Endothelial cell (in vitro differentiated cells): ENCODE measurements at places on chromosomes 2 and 18.
A peak's percentile ranks its signal among the peaks of the same experiment; 100 is the strongest.

DNA sequence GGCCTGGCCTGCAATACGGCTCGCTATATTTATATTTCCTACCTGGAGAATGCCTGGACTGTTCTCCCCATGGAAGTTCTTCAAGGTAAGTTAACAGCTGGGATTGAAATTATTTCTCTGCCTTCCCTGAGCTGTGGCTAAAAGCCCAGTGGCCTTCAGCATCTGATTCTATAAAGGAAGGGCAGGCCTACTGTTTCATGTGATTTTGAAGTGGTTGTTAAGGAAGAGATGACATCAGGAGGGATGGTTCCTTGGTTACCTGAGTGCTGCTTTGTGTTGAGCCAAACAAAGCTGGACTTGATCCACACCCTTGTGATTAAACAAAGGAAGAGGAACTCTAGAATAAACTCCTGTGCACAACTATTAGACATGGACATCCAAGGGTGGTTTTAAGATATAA is 61.6 kb downstream of the MFSD6 start:
- peak; percentile 22 for DNase-seq

GRCh38 chr2:152715854-152716428 is 1.3 kb downstream of the PRPF40A start:
- DNase-seq: peak; percentile 58

GRCh38 chr2:70936979-70937811 is 1.5 kb downstream of the ATP6V1B1 start:
- DNase-seq: no peak

DNA sequence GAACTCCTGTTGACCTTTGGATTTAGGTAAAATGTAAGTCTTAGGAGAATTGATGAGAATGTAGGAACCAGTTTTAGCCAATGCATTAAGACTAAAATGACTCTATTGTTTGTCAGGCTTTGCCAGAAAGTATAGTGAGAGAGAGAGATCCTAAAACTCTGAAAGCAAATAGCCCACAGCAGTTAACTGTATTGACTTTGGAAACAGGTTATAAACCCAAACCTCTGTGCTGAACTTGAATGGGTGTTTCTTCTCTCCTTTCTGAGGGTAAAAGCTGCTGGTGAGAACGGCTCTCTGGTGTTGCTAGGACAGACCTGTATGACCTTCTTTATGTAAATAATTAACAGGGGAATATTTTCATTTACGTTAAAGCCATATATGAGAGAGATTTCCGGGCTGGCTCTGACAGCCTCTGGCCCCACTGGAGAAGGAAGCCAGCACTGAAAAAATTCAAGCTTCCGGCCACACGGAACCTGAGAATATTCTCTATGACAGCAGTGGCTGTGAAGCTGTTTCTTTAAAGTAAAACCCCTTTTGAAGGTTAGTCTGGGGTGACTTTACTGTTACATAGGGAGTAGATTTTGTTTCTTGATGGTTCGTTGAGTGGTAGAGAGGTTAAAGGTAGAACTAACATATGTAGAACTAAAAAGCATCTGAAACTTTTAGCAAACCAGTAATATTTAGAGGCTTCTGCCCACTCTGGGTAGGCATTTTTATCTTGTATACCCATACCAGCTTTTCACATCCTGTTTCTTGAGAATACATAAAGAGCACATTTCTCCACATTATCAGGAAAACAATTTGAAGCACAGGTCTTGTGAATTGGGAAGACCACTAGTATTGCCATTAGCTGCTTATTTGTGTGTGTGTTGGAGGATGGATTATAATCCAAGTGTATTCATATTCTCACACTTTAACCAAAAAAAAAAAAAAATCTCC is 123.8 kb downstream of the SPTBN1 start:
- no peak for DNase-seq

DNA sequence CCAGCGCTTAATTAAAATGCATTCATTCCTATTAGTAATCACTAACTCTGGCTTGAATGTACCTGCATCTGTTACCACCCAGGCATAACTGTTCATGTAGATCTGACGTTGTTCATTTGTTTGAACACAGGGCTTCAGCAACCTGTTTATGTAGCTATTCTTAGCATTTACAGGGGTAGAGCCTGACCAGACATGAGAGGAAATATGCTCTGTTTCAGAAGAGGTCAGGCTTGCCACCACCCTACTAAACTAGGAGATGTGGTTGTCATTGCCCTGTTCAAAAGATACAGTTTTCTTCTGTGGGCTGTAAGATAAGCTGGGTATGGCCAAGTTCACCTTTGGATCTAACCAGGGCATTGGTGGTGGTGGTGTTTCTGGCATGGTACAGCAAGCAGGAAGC is 8.8 kb downstream of the MGAT5 start:
- DNase-seq: no peak

DNA sequence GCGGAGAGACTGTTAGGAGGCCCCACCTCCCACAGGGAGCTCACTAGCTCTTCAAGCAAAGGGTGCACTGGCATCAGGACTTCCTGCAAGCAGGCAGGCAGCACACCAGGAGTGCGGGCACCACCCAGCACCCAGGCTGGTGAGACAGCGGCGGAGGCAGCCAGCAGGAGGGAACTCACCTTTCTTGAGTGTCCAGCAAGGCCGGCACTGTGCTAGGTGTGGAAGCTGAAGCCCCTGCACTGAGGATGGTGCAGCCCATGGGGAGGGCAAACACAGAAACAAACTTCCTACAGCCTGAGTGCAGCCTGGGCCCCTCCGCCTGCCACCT is 100.7 kb upstream of the ID2 start:
- no peak for DNase-seq

DNA sequence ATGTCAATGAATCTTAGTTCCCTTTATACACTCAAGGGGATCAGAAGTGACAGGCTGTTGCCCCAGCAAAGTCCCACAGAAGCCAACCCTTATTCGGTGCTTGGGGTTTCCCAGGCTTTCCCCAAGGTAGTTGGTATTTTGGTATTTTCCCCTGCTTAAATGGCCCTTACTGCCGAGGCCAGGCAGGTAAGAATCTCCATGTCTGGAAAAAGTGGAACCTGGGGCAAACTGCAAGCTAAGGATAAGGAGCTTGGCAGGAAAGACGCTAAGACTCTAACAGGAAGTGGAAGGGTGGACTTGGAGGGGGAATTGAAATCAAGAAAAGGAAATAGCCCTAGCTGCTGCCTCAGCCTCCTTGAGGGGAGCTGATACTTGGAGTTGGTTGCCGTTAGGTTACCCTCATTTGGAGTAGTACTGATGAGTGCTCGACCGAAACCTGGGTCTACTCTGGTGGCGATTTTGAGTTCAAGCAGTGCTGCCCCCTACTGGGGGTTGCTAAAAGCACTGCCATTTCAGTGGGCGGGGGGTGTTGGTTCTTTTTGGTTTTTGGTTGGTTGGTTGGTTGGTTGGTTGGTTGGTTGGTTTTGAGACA is 3.3 kb upstream of the GPBAR1 start:
- peak; percentile 59 for DNase-seq

GRCh38 chr18:52008736-52009135 is 331.3 kb upstream of the DCC start:
- DNase-seq: no peak

DNA sequence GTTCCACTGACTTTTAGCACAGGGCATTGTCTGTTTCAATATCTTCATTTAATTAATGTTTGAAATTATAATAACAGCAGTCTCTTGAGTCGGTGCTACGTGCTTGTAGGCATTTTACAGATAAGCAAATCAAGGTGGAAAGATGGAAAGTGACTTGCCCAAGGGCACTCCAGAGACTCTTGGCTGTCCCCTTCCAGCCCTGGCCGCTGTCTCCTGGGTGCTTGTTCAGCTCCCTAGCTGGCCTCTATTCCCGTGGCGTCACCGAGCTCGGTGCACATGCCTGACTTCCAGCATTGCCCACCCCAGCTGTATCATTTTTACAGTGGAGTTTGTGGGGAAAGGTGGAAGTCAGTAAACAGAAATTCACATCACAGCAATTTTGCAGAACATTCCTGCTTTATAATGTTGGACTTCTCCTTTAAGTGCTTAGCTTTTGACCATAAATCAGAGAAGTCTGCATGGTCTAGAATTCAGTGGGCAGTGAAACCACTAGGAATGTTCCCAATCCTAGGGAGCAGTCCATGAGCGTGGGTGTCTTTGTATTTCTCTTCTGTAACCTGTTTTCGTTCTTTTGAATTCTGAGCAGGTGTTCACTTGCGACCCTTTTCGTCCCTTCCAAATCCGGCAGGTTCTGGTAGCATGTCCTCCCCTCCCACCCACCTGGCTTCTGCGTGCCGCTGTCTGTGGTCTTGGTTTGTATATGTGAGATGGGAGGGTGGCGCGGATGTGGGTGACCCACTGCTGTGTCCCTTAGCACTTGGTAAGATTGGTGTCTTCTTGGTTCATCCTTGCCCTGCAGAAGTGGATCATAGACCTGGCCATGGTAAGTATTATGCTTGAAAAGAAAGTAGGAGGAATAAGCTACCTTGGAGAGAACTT is 8.4 kb downstream of the SLC66A3 start:
- no peak for DNase-seq

- DNase-seq: no peak
Measured at GRCh38 chr2:85553184-85553583, 8.1 kb downstream of the GGCX start.

GRCh38 chr2:179438654-179439053 is 174.0 kb upstream of the SESTD1 start:
- no peak for DNase-seq

DNA sequence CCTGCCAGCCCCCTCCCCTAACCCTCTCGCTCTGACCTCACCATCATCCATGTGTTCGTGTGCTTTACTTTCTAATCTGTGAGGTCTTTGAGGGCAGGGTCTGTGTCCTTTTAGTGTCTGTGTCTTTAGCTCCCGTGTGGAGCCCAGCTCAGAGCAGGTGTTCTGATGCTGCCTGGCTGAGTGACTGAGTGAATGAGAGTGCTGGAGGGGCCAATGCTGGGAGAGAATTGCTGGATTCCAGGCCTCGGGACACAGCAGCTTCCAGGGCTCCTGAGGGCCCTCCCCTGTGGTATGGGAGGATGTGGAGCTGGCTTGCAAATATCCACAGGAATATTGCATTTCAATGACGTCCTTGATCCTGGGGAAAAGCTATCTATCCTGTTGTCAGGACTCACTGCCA is 160.6 kb downstream of the ANKRD30B start:
- DNase-seq: no peak

DNA sequence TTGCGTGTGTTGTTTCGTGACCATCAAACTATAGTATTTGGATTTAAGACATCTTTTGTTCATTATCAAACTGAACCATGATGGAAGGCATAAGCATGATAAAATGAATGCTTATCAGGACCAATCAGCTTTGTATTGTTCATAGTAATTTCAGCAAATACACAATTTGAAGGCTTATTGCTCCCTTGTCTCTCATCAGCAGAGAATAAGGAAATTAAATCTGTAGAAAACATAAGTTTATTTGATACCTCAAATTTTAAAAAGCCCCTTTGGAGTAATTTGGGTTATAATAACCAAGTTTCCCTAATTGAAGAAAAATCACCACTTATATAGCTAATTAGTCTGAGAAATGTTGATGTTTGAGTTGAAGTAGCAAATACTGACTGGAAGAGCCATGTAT is 705.7 kb downstream of the NUP35 start:
- no peak for DNase-seq

GRCh38 chr18:12585218-12585617 is 72.7 kb downstream of the SPIRE1 start:
- DNase-seq: no peak

GRCh38 chr2:107585851-107586250 is 240.8 kb upstream of the RGPD4 start:
- no peak for DNase-seq

- DNase-seq: no peak
Measured at GRCh38 chr18:58360324-58360723, 268.6 kb downstream of the ALPK2 start.

DNA sequence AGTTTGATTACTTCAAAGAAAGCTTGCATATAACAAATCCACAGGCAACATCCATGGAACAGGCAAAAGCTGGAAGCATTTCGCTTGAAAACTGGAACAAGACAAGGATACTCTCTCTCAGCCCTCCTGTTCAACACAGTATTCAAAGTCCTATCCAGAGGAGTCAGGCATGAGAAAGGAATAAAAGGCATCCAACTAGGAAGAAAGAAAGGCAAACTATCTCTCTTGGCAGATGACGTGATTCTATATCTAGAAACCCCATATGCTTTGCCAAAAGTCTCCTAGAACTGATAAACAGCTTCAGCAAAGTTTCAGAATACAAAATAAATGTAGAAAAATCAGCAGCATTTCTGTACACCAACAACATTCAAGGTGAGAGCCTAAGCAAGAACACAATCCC is 34.1 kb upstream of the MC4R start:
- no peak for DNase-seq

DNA sequence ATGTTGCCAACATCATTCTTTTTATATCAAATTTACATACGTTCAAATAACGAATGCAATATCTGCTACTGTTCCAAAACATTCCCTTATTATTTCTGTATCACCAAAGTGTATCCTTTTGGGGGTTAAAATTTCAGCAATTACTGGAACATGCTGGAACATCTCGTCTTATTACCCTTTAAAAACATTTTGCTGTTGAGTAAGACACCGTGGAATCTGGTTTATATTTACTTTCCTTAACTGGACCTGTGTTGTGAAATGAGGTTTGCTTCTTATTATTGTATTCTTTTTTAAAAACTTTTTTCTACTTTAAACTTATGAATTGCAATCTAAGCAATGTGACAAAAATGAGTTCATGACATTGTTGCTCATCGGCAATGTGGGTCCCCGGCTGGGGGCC is 87.4 kb upstream of the PTPRM start:
- DNase-seq: no peak

DNA sequence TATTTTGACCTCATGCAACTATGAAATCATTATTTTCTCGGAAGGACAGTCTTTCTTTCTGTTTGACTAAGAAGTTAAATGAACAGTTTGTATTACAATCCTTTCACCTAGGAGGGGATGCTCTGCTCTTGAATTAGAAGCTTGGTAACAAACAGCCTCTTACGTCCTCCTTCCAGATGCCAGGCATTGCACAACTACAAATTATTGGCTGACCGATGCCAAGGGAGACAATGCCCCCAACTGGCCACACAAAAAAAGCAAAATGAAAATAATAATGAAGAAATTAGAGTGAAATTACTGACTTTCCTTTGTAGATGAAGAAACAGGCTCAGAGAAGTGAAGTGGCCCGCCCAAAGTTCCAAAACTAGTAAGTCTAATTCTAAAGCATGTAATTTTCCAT is 177.9 kb downstream of the CYRIA start:
- DNase-seq: peak; percentile 21

DNA sequence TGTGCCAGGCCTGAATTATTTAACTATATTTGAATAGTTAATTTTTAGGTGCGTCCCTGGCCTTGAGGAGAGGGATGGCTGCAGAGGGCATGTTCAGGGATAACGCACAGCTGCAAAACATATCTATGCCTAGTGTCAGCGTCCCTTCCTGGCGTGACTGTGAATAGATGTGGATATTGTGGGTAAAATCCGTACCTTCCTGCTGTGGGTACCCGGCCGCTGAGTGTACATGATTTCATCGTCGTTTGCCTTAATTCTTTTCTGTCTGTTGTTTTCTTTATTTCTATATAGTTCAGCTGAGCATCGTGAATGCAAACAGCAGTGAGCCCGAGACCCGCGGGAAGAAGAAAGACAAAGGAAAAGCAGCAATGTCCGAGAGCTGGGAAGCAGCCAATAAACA is 25.0 kb upstream of the MC2R start:
- DNase-seq: no peak

GRCh38 chr2:47112665-47113435 is 42.3 kb downstream of the STPG4 start:
- DNase-seq: no peak

GRCh38 chr2:173676647-173677046 is 288.5 kb downstream of the SP3 start:
- DNase-seq: no peak

GRCh38 chr2:219636144-219636915 is 8.9 kb downstream of the SLC4A3 start:
- peak; percentile 2 for DNase-seq

- no peak for DNase-seq
Measured at GRCh38 chr2:152062125-152063091, 36.4 kb downstream of the CACNB4 start.
